ENCODE measurements at places on chromosomes 12 and 14.

DNA sequence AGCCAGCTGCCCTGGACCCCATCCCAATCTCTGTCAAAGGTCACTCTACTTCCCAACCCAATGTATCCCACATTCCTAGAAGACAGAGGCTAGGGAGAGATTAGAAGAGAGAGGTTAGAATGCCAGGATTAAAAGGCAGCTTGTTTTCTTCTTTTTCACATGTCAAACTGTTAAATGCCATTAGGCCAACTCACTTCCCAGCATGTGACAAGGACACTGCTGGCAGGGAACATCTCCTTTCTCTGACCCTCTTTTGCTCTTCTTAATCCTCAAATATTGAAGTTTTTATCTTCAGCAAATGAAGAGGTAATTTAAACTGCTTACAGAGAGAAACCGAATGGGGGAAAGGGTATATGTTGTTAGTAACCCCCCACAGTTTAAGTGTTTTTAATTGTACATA lies 89.1 kb downstream of the BBS10 start:
- no peak for DNase-seq

GRCh38 chr12:6341417-6342139 lies at the start of gene TNFRSF1A:
Gene TNFRSF1A (minus strand): TSS chr12:6342076. CDS start chr12:6341814, 262 bp downstream.
- peak; percentile 86 for DNase-seq

- DNase-seq = peak; percentile 64
These were observed 29.1 kb downstream of the SH2B3 start for GRCh38 chr12:111434680-111435338.

DNA sequence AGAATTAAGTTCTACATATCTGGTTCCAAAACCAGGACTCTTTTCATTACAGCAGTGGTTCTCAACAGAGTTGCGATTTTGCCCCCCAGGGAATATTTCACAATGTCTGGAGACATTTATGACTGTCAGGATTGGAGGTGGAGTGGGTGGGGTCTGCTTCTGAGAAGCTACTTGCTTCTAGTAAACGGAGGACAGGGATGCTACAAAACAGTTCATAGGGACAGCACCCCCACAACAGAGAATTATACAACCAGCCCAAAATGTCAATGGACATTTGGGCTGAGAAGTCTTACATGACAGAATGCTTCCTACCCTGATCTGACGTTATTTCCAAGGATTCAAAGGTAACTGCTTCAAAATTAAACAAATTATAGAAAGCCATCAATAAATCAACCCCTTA lies 739 bp upstream of the SPATA7 start:
- DNase-seq = no peak

- DNase-seq = no peak
These were observed 322.1 kb downstream of the RGS6 start for GRCh38 chr14:72254202-72254936.

GRCh38 chr12:31203261-31203660 lies 122.7 kb downstream of the SINHCAF start:
- no peak for DNase-seq

DNA sequence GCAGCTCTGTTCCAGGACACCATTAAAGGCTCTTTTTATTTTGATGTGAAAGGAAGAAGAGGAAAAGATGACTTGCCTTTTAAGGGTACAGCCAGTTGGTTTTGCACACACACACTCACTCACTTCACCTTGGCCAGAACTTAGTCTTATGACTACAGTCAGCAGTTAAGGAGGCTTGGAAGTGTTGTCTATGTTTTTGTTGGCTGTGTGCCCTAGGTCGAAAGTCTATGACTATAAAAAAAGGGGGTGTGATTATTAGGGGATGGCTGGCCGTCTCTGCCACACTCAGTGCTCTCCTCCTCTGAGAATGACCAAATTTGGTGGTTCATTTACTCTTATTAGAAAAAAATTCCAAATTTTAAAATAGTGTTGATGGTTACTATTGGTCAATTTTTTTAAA lies 139.5 kb upstream of the OTX2 start:
- DNase-seq = no peak

DNA sequence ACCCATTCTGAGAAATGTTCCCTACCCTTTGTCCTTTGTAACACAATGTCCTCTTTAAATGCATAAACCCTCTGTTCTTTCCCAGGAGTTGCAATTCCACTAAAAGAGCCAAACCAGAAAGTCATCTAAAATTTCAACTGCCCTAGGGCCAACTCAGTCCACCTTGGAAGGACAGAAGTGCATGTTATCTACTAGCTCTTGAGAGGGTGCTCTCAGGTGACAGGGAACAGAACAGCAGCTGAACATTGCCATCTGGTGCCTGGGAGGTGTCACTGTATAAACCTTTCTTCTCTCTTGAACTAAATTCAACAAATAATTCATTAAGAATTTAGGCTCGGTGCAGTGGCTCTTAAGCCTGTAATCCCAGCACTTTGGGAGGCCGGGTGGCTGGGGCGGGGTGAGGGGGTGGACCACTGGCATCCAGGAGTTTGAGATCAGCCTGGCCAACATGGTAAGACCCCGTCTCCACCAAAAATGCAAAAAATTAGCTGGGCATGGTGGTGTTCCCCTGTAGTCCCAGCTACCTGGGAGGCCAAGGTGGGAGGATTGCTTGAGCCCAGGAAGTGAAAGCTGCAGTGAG lies 10.3 kb upstream of the FERMT2 start:
- DNase-seq = peak; percentile 64

DNA sequence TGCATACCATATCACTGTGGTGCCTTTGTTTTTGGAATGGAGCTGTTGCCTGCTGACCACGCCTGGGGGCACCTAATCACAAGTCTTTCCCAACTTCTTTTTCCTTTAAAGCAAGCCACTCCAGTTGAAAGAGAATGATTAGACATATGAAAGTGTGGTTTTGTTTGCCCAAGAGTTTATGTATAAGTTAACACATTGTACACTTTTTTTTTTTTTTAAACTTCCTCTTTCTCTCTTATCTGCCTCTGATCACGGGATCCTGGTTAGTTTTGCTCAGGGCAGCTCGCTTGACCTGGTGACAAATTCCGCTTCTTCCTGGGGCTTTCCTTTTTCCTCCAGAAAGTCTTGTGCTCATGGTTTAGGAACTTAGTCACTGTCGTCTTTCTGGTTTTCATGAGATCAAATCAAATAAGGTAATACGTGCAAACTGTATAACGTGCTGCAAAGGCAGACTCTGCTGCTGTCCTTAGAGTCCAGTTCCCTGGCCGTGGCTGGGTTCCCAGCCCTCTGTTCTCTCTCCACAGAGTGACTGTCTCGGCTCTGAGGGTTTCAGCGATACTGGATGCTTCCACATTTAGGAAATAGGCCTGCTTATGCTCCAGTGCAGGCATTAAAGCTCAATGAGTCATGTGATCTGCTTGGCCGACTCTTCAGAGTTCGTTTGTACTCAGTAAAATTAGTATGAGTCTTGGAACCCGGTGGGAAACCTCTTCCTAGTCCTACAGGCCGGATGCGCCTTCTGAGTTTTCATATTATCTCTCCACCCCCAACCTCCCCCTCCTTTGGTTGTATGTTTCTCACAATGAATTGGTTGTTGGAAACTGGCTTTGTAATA lies 15.2 kb downstream of the RASSF3 start:
- DNase-seq = peak; percentile 73

DNA sequence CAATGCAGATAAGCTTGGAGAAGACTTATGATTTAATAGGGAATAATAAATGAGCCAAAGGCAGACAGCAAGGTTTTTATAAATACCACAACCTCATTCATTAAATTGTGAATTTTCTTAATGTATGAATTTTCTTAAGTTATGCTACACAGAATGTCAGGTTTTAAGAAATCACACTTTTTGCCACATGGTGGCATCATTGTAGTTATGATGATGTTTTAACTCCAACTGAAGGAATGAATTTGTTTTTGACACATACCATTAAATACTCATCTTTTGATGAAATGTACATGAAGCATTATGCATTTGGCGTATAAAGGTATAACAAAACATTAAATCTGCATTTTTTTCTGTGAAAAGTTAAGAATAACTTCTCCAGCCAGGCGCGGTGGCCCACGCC lies 524.1 kb upstream of the FBXO33 start:
- DNase-seq = no peak

GRCh38 chr14:75339059-75339458 lies 60.4 kb downstream of the FOS start:
- no peak for DNase-seq

DNA sequence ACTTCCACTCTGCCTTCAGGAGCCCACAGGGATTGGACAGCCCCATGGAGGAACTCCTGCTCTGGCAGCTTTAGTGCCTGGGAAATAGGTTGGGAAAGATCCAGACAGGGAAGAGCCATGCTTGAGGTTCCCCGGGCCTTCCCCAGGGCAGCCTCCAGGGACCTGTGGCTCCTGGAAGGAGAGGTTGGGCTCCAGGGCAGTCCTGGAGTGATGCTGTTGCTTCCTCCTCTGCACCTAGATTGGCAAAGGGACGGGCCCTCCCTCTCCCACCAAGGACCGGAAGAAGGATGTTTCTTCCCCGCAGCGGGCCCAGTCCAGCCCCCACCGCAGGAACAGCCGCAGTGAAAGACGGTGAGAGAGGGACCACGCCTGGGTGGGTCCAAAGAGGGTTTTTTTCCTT lies 16.5 kb downstream of the VASH1 start:
- no peak for DNase-seq

DNA sequence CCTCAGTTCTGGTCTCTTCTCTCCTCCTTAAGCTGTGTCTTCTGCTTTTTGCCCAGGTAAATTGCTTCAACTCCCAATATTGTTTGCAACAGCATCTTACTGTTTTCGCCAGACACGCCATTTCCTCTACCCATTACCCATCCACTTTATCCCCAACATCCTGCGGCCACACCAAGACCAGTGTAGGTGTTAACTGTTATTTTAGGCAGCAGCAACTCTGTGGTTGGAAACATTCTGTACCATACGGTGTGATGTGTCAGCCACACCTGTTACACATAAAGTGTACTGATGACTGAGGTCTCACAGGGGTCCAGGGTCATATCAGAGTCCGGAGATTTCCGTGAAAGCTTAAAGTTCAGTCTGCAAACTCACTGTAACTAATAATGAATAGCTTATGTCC lies 21.8 kb upstream of the KLRD1 start:
- no peak for DNase-seq

- no peak for DNase-seq
These were observed 143.9 kb upstream of the SSTR1 start for GRCh38 chr14:38063711-38064320.

DNA sequence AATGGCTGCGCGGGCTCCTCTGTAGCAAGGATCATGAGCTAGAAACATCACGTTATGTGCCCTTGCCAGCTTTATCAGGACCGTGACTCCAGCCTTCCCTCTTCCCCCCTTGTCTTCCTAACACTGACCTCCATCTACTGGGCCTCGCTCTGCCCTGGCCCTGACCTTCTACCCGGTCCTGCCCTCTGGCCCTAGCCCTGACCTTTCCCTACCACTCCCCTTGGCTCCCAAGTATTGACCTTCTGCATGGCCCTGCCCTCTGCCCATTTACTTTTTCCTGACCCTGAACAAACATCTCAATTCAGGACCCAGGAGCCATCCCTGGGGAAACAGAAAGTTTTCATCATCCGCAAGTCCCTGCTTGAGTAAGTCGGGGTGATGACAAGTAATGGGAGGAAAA lies 2.0 kb downstream of the SOAT2 start:
- peak; percentile 31 for DNase-seq

GRCh38 chr12:726281-727140 lies 25.9 kb upstream of the WNK1 start:
- DNase-seq = no peak

GRCh38 chr12:111270774-111271173 lies 98.1 kb downstream of the PHETA1 start:
- DNase-seq = no peak

- no peak for DNase-seq
These were observed 46.7 kb downstream of the NOC4L start for GRCh38 chr12:132190834-132191500.
